Activated naive CD4-positive, alpha-beta T cell treated with anti-CD3 and anti-CD28 coated beads for 36 hours (primary cell): ENCODE measurements at places on chromosomes 6 and 20.

DNA sequence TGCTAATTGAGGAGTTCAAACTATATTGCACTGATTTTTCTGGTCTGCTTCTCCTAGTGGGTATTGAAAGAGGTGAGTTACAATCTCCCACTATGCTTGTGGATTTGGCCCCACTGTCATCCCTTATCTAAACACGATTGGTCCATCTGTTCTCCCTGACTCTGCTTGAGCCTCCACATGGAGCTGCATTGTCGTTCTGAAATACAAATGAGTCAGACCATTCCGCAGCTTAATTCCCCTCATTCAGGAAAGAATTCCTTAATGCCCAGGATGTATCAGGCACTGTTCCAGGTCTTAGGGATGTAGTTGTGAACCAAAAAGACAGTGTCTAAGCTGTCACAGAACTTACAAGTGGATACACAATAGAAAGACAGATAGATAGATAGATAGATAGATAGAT, 461.9 kb downstream of the QKI start:
- DNase-seq: no peak

DNA sequence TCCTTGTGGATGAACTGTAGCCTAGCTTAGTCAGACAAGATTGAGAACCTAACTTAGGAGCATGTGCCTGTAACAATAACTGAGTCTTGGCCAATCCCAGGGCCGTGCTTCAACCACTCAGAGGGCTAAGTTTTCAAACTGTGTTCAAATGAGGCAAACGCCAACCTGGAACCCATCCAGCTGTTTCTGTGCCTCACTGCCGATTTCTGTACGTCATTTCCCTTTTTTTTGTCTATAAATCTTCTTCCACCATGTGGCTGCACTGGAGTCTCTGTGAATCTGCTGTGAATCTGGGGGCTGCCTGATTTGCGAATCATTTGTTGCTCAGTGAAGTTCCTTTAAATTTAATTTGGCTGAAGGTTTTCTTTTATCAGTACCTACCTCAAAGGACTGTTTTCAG, 115.0 kb upstream of the CHD6 start:
- no peak for DNase-seq

GRCh38 chr6:57209030-57209429, 13.1 kb downstream of the RAB23 start:
- DNase-seq: no peak

DNA sequence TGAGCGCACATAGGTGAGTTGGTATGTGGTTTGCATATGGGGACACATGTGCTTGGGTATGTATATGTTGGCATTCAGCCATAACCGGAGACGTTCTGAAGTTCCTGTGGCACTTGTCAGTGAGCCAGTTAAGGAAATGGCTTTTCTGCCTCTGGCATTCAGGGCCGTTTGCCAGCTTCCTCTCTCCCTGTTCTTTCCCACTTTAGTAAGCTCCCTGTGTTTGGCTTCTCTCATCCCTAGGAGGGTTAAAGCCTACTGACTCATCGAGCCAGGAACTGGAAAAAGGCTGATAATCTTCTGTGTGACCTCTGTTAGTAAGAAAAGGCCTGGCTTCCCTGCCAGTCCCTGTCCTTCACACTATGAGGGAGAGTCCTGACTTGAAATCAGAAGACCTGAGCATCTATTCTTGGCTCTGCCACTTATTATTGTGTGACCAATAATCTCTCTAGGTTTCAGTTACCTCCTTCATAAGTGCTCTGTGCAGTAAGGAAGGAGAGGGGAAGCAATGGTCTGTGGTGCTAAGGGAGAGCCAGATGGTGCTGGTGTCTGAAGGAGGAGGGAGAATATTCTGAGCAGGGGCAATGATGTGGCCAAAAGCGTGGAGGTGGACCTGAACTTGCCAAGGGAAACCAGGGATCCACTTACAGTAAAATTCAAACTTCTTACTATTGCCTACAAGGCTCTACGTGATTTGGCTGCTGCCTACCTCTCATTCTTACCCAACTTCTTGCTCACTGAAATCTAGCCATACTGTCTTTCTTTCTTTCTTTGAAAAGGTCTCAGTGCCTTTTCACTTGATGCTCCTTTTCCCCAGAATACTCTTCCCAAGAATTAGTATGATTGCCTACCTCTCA, 31.4 kb downstream of the ACSS2 start:
- DNase-seq: no peak

DNA sequence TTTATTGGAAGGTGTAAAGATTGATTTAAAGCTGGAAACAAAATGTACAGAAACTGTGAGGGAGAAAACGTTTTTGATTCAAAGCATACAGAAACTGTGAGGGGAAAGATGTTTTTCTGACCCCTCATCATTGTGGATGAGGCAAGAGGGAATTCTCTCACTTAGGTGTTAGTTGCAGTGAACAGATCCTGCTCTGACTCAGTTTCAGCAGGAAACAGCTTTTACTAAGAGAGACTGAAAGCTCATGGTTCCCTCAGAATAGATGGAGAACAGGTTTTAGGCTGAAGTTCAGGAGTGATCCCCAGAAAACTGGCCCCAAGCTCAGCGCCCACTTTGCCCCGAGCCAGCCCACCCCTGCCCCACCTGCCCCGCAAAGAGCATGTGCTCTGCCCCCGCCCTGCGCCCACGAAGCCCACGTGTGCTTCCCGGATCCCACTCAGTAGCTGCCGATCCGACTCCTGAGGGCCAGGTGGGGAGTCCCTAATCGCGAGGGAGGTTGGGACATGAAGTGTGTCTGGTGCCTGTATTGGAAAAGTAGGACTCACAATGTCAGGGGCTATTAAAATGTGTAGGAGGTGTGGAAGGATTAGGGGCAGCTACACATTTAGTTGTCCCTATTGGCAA, 41.2 kb downstream of the DUSP22 start:
- no peak for DNase-seq

DNA sequence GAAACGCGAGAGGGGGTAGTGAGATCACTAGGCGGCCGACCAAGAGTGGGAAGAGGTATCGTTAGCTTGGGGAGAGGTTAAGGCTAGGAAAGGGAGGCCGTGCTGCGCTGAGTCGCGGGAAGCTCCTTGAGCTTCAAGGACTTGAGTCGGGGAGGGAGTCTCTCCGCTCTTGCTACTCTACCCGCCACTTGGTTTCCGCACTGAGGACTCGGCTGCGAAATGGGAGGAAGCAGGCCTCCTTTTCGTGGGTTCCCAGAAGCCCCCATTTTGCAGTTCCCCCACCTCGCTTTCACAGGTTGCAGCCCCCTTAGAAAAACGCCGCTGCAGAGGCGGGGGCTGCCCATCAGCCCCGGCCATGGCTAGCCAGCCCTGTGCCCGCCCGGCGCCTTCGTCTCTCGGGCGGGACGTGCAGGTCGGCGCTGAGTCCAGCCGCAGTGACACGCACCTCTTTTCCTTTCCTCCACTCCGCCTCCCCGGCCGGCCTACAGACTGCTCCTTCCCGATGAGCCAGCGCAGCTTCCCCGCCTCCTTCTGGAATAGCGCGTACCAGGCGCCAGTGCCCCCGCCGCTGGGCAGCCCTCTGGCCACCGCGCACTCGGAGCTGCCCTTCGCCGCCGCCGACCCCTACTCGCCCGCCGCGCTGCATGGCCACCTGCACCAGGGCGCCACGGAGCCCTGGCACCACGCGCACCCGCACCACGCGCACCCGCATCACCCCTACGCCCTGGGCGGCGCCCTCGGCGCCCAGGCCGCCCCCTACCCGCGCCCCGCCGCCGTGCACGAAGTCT, 4.9 kb downstream of the VGLL2 start:
- DNase-seq: no peak

GRCh38 chr6:42818878-42819277, 37.0 kb downstream of the BICRAL start:
- DNase-seq: no peak
